Omental fat pad (tissue), 4 donors: ENCODE measurements at places on chromosomes 5 and 9. TPM values are rescaled to one million over a fixed set of nuclear protein-coding genes. Genes with fewer than 3 reads are reported as not detected.

- DNase-seq, result no peak
Observed at GRCh38 chr9:133560944-133561343, 26.4 kb downstream of the ADAMTSL2 start.

DNA sequence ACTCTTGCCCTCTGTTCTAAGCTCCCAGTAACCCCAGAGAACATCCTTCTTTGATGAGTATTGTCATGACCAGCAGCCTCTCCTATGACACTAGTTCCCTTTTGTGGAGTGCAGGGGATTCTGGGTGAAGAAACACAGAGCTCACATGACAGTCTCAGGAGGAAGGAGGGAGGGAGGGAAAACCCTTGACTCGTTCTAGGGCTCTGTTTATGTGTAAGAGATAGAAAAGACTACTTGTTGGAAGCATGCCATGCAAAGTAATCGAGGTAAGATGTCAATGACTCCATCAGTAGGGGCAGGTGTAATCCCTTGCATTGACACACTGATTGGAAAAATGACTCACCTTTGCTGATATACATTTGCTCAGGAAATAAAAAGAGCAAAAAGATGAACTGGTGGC, 190.2 kb upstream of the ELL2 start:
- no peak for DNase-seq

The GPR150 gene
- 0.19 TPM for total RNA-seq

The GFPT2 gene
- 443 TPM for total RNA-seq

DNA sequence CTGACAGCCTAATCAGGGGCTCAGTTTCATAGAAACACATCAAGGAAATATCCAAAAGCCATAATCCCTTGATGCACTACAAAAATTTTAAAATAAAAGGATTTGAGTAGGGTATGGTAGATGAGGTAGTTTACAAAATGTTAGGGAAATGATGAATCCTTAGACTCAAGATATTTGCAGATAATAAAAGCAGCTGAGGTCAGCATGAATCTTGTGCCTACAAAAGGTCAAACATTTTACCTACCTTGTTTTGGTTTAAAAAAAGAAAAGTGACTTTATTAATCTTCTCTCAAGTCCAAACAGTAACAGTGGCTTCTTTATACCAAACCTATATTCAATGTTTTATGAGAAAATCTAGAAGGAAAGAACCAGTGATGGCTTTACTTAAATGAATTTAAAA, 135.5 kb downstream of the BNC2 start:
- no peak for DNase-seq

The PCDHA13 gene
- total RNA-seq, result 1.2 TPM
